ENCODE measurements at places on chromosomes 7 and 10.

- DNase-seq, result no peak
Observed at GRCh38 chr10:3737864-3738263, 47.1 kb downstream of the KLF6 start.

DNA sequence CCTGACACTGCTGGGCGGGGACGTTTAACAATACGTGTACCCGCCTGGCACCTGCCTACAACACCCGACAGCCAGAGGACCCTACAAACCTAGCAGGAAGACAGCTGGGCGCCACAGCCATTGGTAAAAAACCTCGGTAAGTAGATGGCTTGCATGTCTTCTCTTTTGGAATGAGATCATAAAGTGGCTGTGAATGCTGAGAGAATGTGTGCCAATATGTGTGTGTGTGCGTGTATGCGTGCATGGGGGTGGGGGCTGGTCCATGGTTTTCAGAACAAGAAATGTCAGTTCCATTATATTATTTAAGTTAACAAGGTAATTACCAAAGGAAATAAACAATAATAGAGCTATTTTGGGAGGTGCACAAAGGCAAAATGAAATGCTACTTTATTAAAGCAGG, 39.2 kb downstream of the PAPOLB start:
- no peak for DNase-seq

DNA sequence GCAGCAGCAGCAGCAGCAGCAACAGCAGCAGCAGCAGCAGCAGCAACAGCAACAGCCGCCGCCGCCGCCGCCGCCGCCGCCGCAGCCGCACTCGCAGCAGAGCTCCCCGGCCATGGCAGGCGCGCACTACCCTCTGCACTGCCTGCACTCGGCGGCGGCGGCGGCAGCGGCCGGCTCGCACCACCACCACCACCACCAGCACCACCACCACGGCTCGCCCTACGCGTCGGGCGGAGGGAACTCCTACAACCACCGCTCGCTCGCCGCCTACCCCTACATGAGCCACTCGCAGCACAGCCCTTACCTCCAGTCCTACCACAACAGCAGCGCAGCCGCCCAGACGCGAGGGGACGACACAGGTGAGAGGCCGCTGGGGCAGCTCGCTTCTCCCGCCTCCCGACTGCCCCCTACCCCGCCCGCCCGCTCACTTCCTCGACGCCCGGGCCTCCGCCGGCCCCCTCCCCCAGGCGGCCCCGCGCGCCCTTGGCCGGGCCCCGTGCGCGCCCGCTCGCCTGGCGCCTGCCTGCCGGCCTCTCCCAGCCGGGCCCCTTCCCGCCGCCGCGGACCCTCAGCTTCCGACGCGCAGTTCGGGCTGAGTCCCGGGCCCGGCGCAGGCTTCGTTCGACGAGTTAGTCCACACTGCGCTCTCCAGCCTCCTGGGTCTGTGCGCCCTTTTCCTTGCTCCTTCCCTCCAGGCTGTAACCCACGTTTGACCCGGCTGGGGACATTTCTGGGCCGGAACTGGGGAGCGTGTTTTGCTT, 882 bp downstream of the DLX6 start:
- DNase-seq, result no peak

DNA sequence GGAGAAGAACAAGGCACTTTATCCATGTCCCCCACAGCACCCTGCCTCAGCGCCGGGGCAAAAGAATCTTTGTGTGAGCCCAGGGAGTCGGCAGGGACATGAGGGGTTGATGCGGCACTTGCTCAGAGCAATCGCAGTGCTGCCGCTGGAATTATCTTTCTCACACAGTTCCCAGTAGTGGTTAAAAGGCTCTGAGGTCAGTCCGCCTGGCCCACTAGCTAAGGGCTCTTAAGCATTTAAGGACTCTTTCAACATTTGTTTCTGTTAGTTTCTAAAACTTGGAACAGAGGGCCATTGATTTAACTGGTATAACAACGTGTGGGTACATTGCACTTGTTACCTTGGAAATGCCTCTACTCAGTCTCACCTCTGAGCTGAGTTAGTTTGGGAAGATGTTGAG, 208.0 kb upstream of the C7orf33 start:
- DNase-seq, result no peak

GRCh38 chr7:120993553-120994191, 5.2 kb downstream of the CPED1 start:
- no peak for DNase-seq

- no peak for DNase-seq
Observed at GRCh38 chr7:47583739-47584535, 2.0 kb upstream of the TNS3 start.

DNA sequence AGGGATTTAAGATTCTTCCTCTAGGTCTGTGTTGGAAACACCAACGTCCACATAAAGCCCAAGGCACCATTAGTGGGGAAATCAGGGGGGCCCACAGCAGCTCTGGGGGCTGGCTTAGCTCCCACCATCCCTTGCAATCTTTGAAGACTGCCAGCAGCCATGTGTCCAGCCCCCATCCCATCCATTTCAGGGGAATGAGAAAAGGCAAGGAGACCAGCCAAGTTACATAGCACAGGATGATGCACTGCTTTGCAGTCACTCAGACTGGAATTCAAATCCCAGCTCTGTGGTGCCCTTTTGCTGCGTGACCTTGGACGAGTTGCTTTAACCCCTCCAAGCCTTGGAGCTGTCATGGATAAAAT, 108.9 kb upstream of the ZMIZ1 start:
- DNase-seq, result no peak

GRCh38 chr10:6958711-6959110, 378.6 kb upstream of the PRKCQ start:
- DNase-seq, result no peak

- no peak for DNase-seq
Observed at GRCh38 chr7:154566877-154567276, 436.0 kb downstream of the PAXIP1 start.

GRCh38 chr10:100934084-100934659, 21.4 kb downstream of the SLF2 start:
- DNase-seq, result no peak

DNA sequence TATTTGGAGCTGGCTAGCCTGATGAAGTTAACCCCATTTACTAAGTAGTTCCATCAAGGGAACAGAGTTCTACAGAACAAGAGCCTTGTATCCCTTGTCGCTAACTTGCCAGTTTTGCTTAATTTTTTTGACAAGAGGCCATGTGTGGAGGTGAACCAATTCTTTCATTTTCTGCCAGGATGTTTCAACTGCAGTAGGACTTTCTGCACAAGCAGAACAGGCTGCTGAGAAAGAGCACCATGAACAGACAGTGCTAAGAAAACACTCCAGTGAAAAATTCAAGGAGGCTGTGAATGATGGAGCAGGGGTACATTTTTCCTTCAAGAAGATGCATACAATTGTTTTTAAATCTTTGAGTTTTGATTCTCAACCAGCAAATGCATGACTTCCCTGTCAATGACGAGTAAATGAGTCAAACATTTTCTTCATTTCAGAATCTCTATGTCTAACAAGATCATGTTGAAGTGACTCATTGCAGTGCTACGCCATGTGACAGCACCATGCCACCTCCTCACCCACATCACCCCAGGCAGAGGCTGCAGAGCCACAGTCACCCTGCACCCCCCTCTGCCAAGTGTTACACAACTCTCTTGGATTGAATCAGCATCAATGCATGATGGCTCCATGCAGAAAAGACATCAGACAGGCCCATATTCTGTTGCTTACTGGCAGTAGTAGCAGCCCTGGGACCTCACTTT, 193.1 kb downstream of the COBL start:
- DNase-seq, result no peak
